ENCODE measurements at places on chromosomes 12 and 14.
A peak's percentile ranks its signal among the peaks of the same experiment; 100 is the strongest.

GRCh38 chr12:19005257-19005801 lies 124.2 kb upstream of the PLEKHA5 start:
- DNase-seq, result no peak

DNA sequence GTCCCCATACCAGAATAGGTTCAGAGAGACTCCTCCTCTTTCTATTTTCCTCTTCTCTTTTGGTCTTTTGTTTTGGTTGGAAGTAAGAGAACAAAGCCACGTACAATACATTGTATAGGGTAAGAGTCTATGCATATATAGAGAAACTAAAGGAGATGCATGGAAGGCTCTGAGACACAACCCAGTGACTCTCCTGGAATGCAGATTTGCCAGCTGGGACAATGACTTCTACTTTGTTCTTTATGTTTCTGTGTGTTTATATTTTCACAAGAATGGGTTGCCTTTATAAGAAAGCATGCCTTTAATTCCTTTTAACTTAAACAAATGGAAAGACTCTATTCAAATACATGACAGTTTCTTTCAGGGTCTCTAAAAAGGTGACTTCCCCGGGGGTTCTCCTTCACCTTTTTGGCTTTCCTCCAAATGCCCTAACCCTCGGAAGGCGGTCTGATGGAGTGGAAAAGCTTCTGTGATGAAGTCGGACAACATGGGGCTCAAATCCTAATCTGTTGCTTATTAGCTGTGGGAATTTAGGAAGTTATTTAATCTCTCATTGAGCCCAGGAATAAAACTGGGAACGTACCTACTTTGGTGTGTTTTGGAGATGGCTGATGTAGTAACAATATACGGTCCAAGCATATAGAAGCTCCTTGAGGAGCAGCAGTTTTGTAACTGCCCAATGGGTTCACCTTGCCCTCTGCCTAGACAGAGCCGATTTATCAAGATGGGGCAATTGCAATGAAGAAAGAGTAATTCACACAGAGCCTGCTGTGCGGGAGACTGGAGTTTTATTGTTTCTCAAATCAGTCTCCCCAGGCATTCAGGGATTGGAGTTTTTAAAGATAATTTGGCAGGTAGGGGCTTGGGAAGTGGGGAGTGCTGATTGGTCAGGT lies 9.1 kb upstream of the SERPINA1 start:
- DNase-seq, result no peak

GRCh38 chr12:115332945-115333344 lies 649.0 kb upstream of the TBX3 start:
- no peak for DNase-seq

DNA sequence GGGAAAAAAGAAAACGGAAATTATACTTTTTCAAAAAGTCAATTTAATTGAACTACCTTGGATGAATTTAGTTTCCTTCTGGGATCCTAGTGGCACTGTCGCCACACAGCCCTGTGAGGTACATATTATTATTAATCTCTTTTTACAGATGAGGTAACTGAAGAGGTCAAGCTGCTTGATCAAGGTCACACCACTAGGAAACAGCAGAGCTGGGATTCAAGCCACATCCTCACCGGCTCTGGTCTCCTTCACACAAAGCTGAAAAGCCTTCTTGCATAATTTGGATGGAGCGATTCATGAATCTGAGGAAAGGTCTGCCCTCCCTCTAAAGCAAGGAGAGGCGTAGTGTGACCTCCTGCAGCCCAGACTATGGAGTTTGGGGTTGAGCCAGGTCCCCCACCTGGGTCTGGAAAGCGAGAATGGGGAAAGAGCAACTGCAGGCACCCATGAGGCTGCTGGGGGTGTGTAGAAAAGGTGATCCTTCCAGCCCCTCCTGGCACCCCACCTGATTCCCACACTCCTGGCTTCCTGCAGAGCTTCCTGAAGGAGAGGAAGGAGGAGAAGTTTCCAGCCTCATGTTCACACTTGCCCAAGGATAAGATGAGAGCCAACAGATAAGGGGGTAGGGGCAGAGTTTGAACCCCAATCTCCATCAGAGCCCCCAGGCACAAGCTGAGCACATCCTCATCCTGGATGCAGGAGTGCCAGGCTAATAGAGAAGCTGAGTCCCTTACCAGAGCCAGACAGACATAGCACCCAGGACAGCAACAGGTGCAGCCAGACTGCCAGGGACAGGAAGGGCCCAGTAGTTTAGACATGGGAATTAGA lies 3.9 kb upstream of the KRT79 start:
- no peak for DNase-seq

- DNase-seq, result no peak
Observed at GRCh38 chr12:80717856-80718255, 1.1 kb downstream of the MYF5 start.

GRCh38 chr14:65074449-65075150 lies 27.7 kb downstream of the MAX start:
- DNase-seq, result no peak

- DNase-seq, result no peak
Observed at GRCh38 chr14:55347040-55347439, 64.6 kb downstream of the ATG14 start.

- no peak for DNase-seq
Observed at GRCh38 chr12:88820012-88820411, 239.7 kb upstream of the KITLG start.

GRCh38 chr14:100580316-100581227 lies 6.6 kb downstream of the BEGAIN start:
- DNase-seq, result no peak

- no peak for DNase-seq
Observed at GRCh38 chr14:79734151-79734550, 477.2 kb downstream of the DIO2 start.

DNA sequence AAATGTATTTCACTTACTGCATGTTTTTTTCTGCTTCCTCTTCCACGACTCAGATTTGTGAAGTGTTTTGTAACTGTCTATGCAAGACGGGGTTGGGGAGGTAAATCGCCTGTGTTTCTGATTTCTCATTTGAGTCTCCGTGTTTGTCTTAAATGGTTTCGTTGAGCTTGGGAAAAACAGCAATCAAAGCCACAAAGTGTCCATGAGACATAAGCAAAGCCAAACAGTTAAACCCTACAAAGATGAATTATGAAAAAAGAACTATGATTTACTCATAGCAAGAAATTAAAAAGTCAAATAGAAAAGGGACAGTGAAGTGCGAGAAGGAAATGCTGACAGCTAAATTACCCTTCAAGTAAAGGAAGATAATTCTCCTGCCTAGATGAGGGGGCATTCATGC lies 164.3 kb upstream of the TMPO start:
- DNase-seq, result no peak

GRCh38 chr12:76881142-76881541 lies 2.3 kb upstream of the CSRP2 start:
- DNase-seq, result no peak

DNA sequence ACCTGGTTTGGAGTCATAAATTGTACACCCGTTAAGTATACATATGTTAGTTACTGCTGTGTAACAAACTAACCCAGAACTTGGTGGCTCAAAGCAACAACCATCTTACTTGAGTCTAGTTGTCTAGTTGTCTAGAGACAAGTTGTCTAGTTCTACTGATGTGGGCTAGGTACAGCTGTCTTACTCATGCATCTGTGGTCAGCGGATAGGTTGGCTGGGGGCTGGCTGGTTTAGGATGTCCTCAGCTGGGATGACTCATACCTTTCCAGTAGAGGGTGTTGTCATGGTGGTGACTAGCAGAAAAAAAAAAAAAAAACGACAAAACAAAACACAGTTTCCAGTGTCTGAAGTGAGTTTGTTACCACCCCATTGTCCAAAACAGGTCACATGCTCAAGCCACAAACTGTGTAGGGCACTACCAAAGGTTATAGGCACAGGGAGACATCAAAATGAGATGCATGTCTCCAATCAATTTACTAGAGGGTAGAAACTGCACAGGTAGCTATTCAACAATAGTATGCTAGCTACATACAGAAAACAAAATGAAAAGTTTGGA lies 680.3 kb downstream of the MED13L start:
- DNase-seq, result no peak

GRCh38 chr12:3281588-3282383 lies 204.6 kb downstream of the TSPAN9 start:
- DNase-seq, result peak; percentile 23

DNA sequence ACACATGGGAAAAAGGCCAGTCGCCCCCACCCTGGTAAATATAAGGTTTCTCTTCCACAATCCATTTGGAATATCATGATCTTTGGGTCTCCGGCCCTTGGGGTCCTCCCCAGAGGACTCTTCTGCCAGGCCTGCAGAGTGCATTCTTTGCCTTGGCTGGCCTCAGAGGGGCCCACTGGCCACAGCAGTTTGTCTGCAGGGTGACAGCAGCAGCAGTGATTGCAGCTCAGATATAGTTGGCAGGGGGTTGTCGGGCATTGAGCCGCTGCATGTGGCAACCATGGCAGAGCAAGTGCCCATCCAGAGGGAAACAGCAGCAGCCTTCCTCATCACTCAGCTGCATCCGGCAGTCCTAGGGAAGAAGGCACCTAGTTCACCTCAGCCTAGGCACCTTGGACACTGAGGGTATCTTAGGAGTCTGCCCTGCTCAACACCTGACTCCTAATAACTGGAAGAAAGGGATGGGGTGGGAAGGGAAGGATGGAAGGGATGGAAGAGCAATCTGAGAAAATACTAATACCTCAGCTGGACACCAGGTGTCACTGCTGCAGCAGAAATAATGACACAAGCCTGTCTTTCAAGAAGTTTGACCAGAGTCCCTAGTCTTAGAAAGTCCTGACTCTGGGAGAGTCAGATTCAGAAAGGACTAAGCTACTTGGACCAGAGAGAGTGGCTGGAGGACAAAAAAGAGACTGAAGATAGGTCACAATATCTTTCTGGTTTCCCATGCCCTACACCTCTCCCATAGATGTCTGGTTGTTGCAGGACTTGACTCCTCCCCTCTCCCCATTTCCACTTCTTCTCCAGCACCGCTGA lies 8.9 kb downstream of the AJUBA start:
- DNase-seq, result peak; percentile 19

All from MM.1S (cell line).